Activated naive CD4-positive, alpha-beta T cell treated with anti-CD3 and anti-CD28 coated beads, Interleukin-2, amount 50 U/mL, for 16 hours (primary cell): ENCODE measurements at places on chromosomes 3 and 15.

- DNase-seq: no peak
Measured at GRCh38 chr3:134681522-134681900, 30.7 kb upstream of the KY start.

DNA sequence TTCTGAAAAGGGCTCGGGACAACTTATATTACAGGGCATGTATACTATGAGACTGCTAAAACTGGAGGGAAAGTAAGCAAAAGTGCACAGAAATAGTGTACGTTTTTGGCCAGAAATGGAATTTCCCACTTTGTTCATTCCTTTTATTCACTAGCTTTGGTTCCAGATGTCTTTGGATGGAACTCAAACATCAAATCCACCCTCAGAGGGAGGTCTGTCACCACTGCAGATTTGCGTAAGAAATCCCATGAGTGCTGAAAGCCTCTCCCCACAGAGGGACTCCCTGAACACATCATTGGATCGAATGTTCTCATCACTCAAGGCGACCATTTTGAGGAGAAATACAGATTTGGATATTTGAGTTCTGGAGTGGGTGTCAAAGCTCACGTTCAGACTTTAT, 71.6 kb downstream of the FEM1B start:
- DNase-seq: no peak

GRCh38 chr3:10365791-10366190, 44.9 kb upstream of the SEC13 start:
- DNase-seq: no peak

- no peak for DNase-seq
Measured at GRCh38 chr15:34049112-34049511, 10.1 kb upstream of the AVEN start.

DNA sequence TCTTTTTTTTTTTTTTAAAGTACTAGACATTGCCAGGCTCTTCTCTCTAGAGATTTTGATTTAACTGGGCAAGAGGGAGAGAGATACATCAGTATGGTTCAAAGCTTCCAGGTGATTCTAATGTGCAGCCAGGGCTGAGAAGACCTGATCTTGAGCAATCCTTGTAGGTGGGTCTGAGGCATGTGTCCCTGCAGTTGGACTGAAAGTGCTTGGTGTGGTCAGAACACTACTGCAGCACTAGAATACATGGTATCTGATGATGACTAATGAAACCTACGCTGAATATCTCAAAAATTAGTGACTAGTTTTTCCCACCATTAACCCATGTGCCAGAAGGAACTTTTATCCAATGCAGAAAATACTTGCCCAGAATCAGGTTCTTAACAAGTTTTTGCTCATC, 34.4 kb upstream of the MYO5C start:
- DNase-seq: no peak
